ENCODE measurements at places on chromosomes 5 and 9.

DNA sequence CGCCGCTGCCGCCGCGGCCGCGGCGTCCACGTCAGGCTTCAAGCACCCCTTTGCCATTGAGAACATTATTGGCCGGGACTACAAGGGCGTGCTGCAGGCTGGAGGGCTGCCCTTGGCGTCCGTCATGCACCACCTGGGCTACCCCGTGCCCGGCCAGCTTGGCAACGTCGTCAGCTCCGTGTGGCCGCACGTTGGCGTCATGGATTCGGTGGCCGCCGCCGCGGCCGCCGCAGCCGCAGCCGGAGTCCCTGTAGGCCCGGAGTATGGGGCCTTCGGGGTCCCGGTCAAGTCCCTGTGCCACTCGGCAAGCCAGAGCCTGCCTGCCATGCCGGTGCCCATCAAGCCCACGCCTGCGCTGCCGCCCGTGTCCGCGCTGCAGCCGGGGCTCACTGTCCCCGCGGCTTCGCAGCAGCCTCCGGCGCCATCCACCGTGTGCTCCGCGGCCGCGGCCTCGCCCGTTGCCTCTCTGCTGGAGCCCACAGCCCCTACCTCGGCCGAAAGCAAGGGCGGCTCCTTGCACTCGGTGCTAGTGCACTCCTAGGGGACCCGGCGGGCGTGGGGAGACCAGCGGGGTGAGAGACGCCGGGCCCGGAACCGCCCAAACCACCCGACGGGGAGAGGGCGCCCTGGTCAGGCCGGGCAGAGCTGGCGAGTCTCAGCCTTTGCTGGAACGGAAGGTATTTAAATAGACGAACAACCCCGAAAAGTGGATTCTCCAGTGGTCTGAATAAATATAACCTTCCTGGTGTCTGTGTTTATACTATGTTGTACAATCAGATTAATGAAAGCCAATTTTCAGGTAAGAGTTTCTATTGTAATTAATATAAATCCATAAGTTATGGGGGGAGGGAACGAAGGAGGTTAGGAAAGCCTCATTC is 1.2 kb downstream of the FOXB2 start:
- no peak for DNase-seq

DNA sequence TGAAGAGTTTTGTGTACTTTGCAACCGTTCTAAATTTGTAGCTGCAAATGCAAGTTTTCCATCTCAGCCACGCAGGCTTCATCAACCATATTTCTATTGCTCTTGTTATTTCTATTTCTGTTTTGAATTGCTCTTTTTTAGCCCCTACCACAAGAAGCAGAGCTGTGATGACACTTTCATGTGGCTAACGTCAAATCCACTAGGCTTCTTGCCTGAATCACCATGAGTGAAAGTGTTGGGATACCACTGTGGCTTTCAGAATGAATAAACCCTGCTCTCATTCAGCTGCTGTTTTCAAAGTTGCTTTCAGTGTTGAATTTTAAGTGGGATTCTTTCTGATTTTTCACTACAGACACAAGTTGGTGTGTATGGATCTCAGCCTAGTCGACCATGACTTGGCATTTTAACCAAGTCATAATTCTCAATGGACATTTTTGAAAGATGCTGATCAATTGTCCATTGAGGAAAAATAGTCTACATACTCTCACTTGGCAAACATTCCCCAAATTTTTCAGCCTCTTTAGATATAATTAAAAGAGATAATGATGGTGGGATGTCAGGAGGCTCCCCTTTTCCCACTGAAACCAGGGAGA is 41.0 kb upstream of the MTAP start:
- DNase-seq, result no peak

GRCh38 chr9:120924698-120925534 is 1.7 kb downstream of the TRAF1 start:
- DNase-seq, result no peak

DNA sequence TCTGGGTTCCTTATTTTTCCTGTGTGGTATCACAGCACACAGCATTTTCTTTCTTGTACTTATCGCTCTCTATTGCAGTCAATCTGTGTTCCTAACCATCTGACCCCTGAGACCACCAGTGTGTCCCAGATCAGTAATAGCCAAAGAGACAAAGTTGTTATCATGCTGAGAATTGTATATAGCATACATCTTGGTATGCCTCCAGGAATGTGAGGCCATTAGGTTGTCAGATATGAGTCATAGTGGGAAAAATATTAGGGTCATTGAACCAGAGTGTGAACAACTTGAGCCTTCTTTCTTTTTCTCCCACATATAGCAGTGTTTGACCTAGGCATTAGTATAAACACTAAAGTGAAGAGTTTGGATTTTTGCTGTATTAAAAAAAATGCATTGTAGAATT is 106.3 kb downstream of the NDUFAF2 start:
- no peak for DNase-seq

- no peak for DNase-seq
These were observed 159.1 kb upstream of the ACOT12 start for GRCh38 chr5:81552852-81553566.

DNA sequence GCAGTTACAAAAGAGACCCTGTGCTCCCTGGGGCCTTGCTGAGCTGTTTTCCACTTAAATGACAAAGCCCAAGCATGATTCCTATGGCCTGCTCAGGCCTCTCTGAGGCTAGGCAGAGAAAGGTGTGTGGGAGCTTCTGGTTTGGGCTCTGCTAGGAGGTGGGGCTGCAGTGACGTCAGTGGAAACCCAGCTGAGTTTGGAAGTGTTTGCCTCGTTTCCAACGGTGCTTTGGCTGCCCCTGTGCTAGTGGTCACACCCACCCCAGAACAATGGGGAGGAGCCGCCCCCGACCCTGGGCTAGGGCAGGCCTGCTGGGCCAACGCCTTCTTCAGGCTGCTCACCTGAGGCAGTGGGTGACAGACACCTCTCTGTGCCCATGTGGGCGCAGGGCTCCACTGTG is 10.4 kb downstream of the ANGPTL2 start:
- no peak for DNase-seq

DNA sequence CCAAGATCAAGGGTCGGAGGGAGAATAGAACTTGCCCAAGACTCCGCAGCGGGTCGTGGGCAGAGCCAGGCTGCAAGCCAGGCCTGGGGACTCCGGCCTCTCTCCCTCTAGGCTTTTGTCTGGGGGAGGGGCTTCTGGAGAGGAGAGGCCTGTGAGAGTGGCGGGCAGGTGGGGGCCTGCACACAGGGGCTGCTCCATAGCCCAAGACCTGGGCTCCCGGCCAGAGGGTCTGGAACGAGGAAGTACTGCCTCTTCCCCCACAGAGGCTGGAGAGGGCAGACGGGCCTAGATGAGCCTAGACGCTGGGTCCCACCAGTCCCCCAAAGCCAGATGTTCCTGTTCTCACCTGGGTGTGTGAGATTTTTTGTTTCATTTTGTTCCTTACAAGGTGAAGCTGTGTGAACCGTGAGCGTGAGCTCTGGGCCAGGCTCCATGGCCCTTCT is 5.2 kb upstream of the ST6GALNAC6 start:
- DNase-seq, result no peak

DNA sequence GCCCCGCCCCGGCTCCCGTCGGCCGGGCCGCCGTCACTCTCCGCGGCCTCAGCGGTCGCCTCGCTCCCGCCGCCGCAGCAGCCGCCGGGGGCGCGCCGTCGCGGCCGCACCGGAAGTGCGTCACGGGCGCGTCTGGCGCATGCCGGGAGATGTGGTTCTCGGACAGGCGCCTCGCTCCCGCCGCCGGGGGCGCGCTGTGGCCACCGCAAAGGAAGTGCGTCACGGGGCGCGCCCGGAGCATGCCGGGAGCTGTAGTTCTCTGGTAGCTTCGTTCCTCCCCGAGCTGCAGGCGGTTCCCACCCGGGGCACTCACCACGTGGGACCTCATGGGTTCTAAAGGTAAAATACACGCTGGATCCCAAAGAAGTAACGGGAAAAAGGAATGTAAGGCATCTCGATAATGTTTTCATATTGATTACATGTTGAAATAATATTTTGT is at the start of gene UBAC1:
Gene UBAC1, minus strand, starts transcription at position 97 of the 439 bp plus-strand sequence. CDS start 211 bp downstream, outside the sequence.
- DNase-seq, result peak; percentile 96

DNA sequence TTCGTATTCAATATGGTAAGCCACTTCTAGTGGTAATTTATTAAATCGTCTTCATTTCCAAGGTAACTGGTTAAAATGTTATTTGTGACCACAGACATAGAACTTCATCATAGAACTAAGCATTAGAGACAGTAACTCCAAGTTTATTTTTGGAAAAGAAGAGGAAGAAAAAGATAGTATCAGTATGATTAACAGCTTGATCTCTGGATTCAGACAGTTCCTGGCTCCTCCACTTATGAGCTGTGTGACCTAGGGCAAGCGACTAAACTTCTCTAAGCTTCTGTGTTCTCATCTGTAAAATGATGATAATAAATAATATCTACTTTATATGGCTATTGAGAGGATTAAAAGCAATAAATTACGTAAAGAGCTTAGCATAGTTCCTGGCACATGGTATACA is 29.8 kb upstream of the TNPO1 start:
- no peak for DNase-seq
